ENCODE measurements at places on chromosomes 4 and X. TPM values are rescaled to one million over a fixed set of nuclear protein-coding genes. Genes with fewer than 3 reads are reported as not detected.

DNA sequence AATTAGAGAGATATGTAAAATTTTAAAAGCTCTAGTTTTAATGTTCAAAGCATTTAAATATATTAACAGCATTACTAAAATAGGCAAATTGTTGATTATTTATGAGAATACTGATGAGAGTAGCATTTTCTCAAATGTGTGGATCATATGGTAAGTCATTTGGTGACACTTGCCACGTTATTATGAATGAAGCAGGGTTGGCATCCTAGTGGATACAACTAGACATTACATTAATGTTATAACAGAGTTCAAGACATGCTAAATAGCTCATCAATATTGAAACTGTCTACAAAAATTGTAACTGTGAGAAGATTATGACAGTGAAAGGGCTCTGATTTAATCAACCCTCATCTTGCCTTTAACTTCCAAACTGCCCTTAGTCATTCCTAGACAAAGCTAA is 171.1 kb downstream of the PDGFC start:
- no peaks in the 10 kb centered on the region for H3K27me3 ChIP-seq
- peaks cover 28% of the 10 kb centered on the region for H3K36me3 ChIP-seq
- peaks cover 79% of the 10 kb centered on the region for H3K4me1 ChIP-seq
- H3K27ac ChIP-seq: no peak overlapping the region
- H3K4me3 ChIP-seq: no peak overlapping the region

- H3K27me3 ChIP-seq: peaks cover 3% of the 10 kb centered on the region
- H3K4me3 ChIP-seq: no peak overlapping the region
- DNase-seq: no peak
- H3K36me3 ChIP-seq: no peaks in the 10 kb centered on the region
Observed at GRCh38 chrX:154986826-154987575, 35.5 kb downstream of the F8 start.

DNA sequence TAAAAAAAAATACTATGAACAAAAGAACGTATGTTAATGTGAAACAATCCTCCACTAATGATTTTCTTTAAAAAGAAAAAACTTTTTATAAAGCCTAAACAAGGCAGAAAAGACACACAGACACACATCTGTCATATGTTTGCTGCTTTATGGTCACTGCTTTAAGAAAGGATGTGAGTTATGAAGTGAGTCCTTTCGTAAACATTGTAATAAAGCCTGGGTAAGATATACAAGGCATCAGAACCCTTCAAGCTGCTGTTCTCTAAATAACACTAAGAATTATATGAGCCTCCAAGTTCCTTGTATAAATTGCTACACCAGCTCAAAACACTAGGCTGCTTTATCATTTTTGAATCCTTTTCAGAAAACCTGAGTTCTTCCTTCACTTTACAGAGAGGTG is 81.6 kb downstream of the FBXO8 start:
- peaks cover 5% of the 10 kb centered on the region for H3K27me3 ChIP-seq
- H3K4me1 ChIP-seq: peaks cover 26% of the 10 kb centered on the region
- H3K4me3 ChIP-seq: no peak overlapping the region
- no peaks in the 10 kb centered on the region for H3K36me3 ChIP-seq
- no peak for DNase-seq

GRCh38 chrX:36867143-36867542 is 141.0 kb upstream of the FAM47C start:
- no peaks in the 10 kb centered on the region for H3K27me3 ChIP-seq
- H3K4me3 ChIP-seq: no peak overlapping the region
- H3K36me3 ChIP-seq: no peaks in the 10 kb centered on the region
- DNase-seq: peak; percentile 9

The STOX2 gene
- not detected for total RNA-seq

DNA sequence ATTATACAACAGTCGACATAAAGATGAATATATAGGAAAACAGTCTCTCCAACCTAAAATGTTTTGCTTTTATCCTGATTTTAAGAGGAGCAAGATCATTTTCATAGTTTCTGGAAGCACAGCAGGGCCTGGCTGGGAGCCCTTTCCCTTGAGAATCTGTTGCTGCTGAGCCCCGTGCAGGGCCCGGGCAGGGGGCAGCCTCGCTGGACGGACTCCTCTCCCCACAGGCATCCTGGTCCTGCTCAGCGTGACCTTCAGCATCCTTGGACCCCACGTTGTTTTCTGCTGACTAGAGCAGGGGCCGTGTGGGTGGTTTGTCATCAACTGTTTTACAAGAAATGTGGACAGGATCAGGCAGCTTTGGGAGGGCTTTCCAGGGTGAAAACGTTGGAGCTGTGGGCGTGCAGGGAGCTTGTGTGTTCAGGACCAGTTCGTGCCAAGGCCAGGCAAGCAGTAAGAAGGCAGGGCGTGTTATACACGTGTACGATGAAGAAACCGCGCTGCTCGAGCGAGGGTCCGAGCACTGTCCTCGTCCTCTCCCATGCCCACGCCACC is 25.0 kb downstream of the CPZ start:
- H3K36me3 ChIP-seq: no peaks in the 10 kb centered on the region

- peaks cover 8% of the 10 kb centered on the region for H3K27me3 ChIP-seq
- H3K27ac ChIP-seq: no peak overlapping the region
- no peak for DNase-seq
Observed at GRCh38 chrX:12137951-12138360, 317 bp upstream of the FRMPD4 start.

- no peak for DNase-seq
- no peak overlapping the region for H3K4me3 ChIP-seq
- H3K4me1 ChIP-seq: peaks cover 12% of the 10 kb centered on the region
- H3K27ac ChIP-seq: no peak overlapping the region
- H3K27me3 ChIP-seq: peaks cover 2% of the 10 kb centered on the region
Observed at GRCh38 chr4:88162626-88163025, 4.2 kb upstream of the ABCG2 start.

DNA sequence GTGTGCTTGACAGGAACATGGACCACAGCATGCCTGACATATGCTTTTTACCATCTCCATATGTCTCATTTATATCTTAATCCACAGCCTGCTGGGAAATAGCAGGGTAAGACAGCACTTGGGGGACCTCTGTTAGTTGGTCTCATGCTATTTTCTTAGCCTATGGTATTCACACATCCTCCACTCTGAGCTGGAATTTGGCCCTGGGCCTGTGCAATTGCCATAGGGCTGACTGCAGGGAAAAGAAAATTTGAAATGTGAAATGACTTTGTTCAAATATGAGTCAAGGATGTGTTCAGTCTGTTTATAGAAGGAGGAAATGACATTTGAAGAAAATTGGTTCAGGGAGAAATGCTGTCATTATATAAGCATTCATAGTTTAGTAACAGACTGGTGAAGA is 9.6 kb upstream of the MAP7D3 start:
- peaks cover 60% of the 10 kb centered on the region for H3K4me1 ChIP-seq
- peak; percentile 84 for DNase-seq
- H3K27me3 ChIP-seq: no peaks in the 10 kb centered on the region
- H3K4me3 ChIP-seq: peak overlapping the region; percentile 33
- H3K36me3 ChIP-seq: no peaks in the 10 kb centered on the region

DNA sequence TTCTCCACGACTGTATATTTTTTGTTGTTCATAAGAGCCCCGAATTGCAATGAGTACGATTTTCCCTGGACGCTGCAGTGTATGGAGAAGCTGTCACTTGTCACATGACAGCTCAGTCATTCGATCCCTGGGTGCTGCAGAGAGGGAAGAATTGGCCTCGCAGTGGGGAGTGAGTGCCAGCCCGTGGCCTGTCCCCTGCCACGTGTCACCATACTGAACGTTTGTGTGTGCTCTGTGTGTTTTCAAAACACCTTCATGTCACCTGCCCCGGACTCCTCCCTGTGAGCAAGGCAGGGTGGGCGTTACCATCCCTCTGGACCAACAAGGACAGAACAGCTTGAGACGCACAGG is 77.9 kb downstream of the TBL1X start:
- H3K4me3 ChIP-seq: no peak overlapping the region
- peaks cover 18% of the 10 kb centered on the region for H3K4me1 ChIP-seq
- H3K36me3 ChIP-seq: peaks cover 13% of the 10 kb centered on the region
- H3K27me3 ChIP-seq: no peaks in the 10 kb centered on the region

DNA sequence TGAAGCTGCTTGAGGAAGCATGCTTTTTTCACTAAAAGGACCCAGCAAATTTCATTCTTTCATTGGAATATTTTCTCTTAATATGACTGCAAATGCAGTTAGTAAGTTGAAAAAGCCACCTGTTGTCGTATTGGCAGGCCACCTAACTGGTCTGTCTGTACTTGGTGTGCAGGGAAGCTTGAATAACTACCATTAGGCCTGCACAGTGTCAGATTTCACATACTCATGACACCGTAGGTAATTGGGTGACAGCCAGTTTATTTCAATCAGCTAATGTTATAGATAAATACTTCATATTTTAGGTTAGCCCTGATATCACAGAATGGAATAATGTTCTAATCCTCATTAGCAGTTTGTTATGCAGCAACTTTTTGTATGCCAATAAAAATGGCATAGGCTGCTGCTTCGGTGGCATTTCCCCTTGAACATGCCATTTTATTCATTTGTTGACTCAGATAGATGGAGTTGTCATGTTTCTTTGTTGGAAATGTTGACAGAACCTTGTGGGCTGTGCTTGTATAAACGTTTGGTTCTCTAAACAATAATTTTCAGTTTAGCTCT is 173.7 kb downstream of the RPA4 start:
- no peak overlapping the region for H3K27ac ChIP-seq
- 0 out of 2 replicates have a peak, but pooled peaks cover 2% of the 10 kb centered on the region for H3K27me3 ChIP-seq
- H3K4me3 ChIP-seq: no peak overlapping the region

Data from HFFc6 (cell line).